Kidney glomerular epithelial cell (primary cell): ENCODE measurements at places on chromosomes 12 and 14.

GRCh38 chr12:104578453-104578852 lies 121.7 kb downstream of the CHST11 start:
- DNase-seq: peak; percentile 30

GRCh38 chr14:96097752-96098151 lies 58.6 kb downstream of the C14orf132 start:
- no peak for DNase-seq

DNA sequence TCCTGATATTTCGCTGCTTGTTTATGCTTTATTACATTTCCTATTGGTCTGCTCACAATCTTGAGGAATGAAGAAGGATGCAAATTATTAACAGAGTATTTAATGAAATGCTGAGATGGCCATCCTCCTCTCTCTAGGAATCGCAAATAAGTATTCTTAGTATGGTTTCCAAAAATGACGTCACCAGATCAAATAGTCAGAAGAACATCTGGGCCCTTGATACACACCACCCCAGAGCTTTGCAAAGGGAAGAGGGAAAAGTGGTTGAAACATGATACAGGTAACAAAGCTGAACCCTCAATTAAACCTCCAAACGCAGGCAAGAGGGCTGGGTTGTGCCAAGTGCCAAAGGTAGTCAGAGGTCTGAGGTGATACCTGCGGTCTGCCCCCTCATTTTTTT lies 107.3 kb downstream of the BCL11B start:
- DNase-seq: no peak

DNA sequence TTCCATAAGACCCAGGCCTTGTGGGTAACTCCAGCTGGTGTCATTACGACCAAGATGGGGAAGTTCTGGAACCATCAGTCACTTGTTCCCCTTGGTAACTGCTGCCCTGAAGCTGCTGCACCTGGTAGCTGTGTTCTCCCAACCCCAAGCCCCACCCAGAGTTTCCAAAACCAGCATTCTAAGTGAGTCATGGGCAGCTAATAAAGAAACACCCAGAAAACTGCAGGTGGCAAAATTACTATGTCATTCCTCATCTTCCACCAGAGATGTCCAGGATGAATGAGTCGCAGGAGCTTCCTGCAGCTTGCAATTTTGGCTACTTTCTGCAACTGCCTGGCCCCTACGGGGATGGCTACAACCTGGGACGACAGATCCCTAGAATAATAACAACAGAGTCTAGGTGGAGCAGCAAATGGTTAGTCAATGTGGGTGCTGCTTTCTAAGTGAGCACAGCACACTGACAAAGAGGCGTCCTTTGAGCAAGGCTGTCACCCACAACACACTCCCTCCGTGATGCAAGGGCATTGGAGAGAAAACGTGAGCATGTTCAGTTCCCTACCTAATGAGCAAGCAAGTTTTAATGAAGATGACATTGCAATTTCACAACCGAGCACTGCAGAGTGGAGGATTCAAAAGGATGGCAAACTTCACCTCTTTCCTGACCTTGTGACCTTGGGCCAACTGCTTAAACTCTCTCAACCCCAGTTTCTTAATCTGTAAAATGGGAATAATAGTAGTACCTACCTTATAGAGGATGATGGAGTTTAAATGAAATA lies 301.4 kb upstream of the NOS1 start:
- DNase-seq: peak; percentile 39

DNA sequence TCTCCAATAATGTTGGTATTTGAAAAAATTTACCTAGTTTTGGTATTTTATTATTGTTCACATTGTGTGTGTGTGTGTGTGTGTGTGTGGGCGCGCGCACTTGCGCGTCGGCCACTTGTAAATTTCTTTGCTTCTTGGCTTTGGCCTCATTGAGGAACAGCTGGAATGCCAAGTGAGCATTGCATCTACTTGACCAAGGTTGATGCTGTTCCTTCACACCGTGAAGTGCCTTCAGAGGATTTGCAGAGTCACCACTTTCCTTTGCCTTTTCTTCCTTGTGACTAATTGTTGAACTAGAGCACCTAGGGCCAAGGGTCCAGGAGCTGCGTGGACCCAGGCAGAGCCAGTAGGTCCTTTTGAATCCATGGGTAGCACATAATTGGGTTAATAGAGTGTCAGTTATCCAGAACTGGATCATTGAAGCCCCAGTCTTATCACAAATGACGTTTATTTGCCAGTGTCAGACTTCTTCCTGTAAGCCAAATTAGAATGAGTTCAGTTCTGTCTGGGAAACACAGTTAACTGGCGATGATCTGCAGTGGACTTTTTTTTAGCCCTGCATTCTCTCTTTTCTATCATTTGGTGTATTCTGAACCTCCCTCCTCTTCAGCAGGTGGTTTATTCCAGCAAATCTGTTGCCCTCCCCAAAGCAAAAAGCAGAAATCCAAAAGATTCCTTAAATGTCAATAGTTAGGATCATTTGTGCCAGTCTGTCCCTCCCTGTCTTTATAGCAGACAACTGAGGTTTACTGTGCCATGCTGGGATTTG lies 2.6 kb downstream of the PPP2R5C start:
- DNase-seq: no peak

- DNase-seq: no peak
Measured at GRCh38 chr14:77278461-77279230, 7.6 kb upstream of the NGB start.

GRCh38 chr12:57737467-57738460 lies 778 bp downstream of the AGAP2 start:
- DNase-seq: no peak

DNA sequence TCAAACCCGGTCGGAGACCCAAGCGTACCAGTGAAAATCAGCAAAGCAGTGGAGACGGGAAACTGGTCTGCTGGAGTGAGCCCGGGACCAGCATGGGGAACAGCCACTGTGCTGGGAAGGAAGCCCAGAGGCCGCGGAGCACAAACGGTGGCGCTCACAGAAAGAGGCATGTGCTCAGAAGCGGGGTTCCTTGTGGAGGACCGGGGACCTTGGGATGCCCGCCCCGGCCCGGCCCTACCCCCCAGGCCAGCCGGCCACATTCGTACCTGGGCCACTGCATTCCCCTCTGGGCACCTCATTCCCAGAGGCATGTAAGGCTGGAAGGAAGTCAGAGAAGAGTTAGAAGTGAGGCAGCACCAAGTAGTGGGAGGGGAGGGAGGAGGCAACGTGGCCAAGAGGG lies 79.3 kb downstream of the RFLNA start:
- no peak for DNase-seq

DNA sequence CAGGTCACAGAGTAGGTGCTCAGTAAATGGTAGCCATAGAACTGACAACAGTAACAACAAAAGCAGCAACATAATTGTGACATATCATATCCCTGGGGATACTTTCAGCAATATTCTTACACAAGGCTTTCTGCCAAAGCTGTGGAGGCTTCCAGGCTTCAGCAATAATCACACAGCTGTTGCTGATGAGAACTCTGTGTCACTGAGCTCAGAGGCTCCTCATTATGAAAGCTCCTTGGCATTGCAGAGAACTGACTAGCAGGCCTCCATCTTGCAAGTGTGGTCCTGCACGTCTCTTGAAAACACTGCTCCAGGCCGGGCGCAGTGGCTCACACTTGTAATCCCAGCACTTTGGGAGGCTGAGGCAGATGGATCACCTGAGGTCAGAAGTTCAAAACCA lies 97.3 kb upstream of the BTG1 start:
- no peak for DNase-seq
